ENCODE measurements at places on chromosomes 3 and 15.

- no peak for DNase-seq
These were observed 18.7 kb upstream of the GADL1 start for GRCh38 chr3:30913176-30913575.

DNA sequence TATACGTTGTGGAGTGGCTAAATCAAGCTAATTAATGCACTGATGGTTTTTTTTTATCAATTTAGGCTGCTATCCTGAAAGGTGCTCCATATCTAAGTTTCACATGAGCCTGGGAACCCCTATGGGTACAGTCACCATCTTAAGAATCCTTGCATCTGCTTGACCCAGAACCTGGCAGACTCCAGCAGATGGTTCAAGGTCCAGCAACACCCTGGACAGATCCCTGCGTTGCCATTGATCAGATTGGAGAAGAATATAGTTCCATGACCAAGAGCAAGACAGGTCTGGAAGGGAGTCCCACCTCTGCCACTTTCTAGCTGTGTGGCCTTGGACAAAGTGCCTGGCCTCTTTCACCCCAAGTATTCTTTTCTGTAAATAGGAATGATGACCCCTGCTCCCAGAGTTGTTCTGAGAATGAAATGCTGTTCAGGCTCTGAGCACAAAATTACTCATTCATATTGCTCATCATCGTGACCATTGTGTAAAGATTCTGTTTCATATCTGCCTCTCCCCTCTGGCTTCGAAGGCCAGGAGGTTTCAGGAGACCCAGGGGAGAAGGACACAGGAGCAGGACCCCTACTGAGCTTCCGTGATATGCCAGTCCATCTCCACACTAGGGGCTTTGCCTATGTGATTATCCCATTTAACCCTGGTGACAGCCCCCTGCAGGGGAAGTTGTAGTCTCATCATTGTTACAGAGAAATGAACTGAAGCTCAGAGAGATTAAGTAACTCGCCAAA lies 30.0 kb upstream of the TSEN2 start:
- DNase-seq: no peak

- DNase-seq: peak; percentile 87
These were observed 19.0 kb downstream of the SYNM start for GRCh38 chr15:99123713-99124451.

DNA sequence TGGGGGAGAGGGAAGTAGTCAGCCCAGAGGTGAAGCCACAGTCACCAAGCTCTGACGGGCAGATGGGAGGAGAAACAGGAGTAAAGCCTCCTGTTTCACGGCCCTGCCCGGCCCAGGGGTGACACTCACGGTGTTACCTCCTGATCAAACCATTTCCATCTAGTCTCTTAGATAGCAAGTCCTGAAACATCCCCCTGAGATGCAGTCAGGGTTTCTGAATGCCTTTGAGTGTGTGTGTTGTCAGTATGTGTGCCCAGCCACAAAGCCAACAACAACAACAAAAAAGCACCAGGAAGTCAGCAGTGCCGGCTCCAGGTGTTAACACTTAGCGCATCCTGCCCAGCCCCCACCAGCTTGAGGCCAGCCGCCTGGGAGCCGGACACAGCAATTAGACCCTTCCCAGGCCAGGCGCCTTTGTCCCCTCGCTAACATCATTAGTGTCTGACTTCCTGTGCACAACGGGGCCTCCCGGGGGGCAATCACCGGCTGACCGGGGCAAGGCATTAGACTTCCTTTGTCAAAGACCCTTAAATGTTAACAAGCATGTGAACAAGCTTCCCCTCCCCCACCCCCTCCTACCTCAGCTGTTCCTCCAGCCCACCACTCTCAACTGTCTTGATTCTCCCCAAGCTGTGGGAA lies 34.5 kb downstream of the IL17RD start:
- no peak for DNase-seq

- DNase-seq: no peak
These were observed 6.4 kb downstream of the C3orf52 start for GRCh38 chr3:112092496-112093179.

DNA sequence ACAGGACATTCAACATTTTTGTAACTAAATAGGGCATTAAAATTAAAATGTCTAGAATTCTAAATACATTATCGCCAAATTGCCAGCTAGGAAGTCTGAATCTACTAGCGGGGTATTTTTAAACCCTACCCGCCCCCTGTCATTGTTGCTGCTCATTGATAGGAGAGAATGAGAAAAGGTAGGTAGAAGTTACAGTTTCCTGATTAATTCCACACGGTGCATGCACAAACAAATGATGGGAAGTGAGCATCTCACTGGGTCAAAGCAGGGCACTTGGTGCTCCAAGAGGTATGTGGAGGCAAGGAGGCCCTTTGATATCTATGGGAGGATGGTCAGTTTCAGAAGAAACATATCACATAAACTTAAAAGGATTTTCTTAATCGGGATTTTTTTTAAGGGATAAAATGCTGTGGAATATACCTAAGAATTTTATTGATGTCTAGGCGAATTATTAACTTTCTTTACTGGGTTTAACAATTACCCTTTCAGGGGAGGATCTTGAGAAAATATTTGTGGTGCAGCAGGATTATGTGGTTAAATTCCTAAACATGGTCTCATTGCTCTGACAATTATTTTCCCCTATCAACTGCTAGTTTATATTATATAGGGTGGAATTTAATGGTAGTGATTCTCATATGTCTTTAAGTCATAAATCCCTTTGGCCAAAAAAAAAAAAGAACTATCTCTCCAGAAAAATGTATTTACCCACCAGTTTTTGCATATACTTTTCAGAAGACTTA lies 236.0 kb upstream of the GOLGA6L4 start:
- no peak for DNase-seq

GRCh38 chr15:55784286-55784685 lies 41.3 kb upstream of the PRTG start:
- DNase-seq: no peak

DNA sequence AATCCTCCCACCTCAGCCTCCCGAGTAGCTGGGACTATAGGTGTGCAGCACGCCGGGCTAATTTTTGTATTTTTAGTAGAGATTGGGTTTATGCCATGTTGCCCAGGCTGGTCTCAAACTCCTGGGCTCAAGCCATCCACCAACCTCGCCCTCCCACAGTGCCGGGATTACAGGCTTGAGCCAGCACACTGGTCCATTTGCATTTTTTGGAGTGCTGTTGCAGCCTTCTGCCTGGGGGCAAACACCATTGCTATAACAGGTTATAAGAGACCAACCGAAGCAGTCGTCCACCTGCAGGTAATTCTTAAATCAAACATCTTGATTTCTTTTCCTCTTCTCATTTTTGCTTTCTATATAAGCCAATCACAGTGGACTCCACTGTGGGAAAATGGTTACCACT lies 27.7 kb downstream of the ACKR4 start:
- no peak for DNase-seq

GRCh38 chr3:48656061-48656840 lies 6.4 kb downstream of the CELSR3 start:
- peak; percentile 66 for DNase-seq

DNA sequence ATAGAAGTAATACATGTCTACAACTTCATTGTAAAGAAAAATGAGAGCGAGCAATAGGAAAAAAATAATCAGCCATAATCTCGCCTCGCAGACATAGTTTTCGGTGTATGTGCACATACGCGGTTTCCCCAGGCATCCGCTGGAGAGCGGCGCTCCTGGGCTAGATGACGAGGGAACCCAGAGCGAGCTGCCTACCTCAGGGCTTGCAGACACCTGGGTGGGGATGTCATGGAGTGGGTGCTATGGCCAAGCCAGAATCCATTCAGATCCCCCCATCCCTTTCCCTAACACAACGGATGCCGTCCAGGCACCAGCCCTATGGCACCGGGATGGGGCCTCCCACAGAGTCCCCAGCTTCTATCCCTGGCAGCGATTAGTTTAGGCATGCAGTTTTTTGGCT lies 4.5 kb upstream of the CFAP100 start:
- no peak for DNase-seq

DNA sequence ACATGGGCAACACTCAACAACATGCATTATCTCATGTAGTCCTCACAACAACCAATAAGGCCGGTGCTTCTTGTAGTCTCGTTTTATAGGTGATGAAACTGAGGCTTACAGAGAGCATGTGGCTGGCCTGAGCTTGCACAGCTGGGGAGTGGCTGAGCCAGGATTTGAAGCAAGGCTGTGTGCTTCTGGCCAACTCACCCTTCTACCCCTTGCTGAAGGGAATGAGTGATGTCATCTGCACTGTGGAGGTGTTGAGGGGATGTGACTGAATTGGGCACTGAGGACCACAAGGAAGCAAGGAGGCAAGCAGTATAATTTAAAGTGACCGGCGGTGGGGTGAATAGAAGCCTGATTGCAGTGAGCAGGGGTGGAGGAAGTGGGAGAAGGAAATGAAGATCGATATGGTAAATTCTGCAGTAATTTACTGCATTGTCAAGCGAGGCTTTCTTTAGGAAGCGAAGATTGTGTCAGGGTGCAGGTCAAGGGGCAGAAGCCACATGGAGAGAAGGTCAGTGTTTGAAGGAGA lies 62.3 kb downstream of the MINAR1 start:
- DNase-seq: no peak

Measured in head of caudate nucleus (tissue), 42 donors.